Stimulated activated CD8-positive, alpha-beta memory T cell treated with anti-CD3 and anti-CD28 coated beads, Interleukin-4, amount 100 ng/mL, for 48 hours (primary cell): ENCODE measurements at places on chromosomes 13 and 19.
A peak's percentile ranks its signal among the peaks of the same experiment; 100 is the strongest.

GRCh38 chr19:418761-419671 is 10.1 kb upstream of the C2CD4C start:
- no peak for DNase-seq

DNA sequence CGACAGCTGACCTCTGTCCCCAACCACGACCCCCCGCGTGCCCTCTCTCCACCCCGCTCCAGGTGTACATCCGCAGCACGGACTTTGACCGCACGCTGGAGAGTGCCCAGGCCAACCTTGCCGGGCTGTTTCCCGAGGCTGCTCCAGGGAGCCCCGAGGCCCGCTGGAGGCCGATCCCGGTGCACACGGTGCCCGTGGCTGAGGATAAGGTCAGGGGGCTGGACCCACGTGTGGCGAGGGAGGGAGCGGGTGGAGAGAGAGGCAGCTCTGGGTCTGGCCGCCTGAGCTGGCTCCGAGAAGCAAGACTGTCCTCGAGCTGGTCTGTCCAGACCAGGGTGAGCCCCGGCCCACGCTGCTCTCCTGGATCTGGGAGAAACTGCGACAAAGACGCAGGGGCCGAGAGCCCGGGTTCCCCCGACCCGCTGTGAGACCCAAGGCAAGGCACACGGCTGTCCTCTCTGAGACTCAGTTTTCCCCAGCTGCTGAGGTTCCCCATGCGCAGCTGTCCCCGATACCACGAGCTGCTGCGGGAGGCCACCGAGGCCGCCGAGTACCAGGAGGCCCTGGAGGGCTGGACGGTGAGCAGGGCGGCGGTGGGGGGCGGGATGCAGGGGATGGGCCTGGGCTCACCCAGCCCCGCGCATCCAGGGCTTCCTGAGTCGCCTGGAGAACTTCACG is 1.5 kb downstream of the ACP4 start:
- no peak for DNase-seq

DNA sequence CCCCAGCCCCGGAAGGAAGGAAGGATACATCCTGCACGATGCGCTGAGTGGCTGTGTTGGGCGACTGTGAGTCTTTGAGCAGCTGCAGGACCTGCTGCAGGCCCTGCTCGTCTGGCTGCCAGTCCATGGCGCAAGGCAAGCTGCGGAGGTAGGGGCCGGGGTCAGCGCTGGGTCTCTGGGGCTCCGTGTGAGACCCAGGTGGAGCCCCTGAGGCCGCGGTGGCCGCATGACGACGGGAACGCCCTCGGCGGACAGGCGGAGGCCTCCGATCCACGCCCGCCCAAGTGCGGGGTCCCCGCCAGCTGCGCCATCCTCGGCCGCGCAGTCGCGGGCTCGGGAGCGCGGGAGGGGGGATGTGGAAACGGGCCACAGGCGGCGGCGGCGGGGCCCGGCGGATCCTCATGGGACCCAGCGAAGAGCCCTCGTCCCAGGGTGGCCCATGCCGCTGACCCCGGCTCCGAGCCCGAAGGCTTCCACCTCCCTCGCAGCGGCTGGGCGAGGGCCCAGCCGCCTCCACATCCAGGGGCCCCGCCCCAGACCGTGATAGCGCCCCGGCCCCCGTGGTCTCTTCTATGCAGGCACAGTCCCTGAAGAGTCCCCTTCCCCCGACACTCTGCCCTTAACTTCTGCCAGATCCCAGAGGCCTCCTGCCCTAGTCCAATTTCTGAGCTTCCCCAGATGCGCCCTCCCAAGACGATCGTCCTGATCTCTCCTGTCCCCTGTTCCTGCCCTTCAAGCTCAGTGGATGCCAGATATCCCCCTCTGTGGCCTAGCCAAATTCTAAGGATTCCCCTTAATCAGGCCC is 2.7 kb downstream of the TNPO2 start:
- DNase-seq: peak; percentile 37

DNA sequence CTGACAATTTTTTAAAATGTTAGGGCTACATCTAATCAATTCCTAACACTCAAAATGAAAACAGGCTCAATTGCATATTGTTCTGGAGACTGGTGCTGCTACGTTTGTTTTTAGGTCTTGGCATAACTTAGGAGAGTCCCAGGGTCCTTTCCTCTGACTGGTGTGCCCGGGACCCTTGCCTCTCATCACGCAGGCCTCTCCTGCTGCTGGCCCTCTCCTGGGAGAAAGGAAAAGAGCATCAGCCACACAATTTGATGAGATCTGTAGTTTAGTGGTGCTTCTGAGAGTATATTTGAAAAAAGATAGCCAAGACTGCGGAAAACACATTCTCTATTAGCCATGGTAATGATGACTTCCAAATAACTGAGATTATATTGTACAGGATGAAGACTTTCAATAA is 380.0 kb downstream of the KLF12 start:
- no peak for DNase-seq

DNA sequence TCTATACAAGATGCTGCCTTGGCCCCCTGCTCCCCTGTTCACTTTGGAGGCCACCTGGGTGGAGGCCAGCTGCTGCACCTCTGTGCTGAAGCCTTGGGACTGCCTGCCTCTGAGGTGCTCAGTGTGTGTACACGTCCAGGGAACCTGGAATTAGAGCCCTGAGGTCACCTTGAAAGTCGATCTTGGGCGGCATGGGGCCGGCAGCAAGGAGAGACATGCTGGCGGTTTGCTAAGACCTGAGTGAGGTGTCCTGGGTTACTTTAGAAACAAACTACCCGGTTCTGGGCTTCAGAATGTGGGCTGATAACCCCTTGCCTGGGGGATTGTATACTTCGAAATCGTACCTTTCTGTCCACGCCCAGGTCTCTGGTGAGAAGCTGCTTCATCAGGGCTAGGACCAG is 25.5 kb downstream of the TSSK6 start:
- DNase-seq: no peak

- peak; percentile 74 for DNase-seq
Measured at GRCh38 chr19:9847087-9847671, 12.1 kb downstream of the PIN1 start.

DNA sequence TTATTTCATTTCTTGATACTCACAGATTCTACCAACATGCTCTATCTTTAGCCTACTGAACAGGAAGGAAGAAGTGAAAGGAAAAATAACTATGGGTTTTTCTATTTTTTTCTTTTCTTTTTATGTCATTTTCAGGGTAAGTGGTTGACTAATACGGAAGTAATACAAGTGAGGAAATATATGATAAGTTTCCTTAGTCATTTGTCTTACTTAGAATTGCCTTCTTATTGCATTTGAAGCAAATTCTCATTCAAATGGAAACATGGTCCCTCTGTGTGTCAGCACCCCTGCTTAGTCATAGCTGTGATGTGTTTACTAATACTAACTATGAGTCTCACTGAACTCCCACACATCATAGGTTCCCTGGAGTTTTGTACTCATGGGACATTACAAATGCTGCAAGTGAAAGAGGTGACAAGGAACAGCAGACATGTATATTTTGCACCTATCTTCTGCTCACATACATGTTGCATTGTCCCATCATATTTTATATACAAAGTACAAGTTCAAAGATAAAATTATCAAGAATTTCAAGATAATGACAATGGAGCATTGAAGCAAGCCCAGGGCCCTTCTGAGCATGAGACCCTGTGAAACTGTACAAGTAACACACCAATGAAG is 60.1 kb downstream of the DCT start:
- DNase-seq: peak; percentile 34

GRCh38 chr13:34833562-34834182 is 108.4 kb upstream of the NBEA start:
- no peak for DNase-seq

- DNase-seq: no peak
Measured at GRCh38 chr13:22486490-22486889, 694.3 kb upstream of the SGCG start.

GRCh38 chr19:7739801-7740681 is 7.3 kb downstream of the CD209 start:
- DNase-seq: no peak

GRCh38 chr19:30333291-30334065 is 38.7 kb upstream of the ZNF536 start:
- no peak for DNase-seq

DNA sequence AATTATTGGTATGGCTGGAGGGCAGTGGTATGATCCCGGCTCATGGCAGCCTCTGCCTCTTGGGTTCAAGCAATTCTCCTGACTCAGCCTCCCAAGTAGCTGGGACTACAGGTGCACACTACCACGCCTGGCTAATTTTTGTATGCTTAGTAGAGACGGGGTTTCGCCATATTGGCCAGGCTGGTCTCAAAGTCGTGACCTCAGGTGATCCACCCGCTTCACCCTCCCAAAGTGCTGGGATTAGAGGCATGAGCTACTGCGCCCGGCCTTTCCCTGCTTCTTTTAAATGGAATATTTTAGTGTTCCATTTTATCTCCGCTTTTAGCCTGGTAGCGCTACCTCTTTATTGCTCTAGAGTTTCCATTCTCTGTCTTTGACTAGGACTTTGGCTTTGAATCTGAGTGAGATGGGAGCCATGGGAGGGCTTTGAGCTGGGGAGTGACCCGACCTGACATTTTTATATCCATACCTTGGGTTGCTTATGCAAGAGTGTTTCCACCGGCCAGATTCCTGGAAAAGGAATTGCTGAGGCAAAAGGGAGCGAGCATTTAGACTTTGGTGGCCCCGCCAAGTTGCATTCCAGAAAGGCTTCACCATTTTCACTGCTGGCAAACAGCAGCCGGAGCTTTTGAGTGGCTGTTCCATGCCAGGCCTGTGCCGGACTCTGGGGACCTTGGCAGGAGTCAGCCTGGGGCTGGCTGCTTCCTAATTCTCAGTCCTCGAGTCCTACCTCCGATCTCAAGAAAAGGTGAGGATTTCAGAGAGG is 22.9 kb downstream of the BICRA start:
- no peak for DNase-seq

GRCh38 chr19:19217099-19217498 is 5.3 kb downstream of the NCAN start:
- DNase-seq: no peak

DNA sequence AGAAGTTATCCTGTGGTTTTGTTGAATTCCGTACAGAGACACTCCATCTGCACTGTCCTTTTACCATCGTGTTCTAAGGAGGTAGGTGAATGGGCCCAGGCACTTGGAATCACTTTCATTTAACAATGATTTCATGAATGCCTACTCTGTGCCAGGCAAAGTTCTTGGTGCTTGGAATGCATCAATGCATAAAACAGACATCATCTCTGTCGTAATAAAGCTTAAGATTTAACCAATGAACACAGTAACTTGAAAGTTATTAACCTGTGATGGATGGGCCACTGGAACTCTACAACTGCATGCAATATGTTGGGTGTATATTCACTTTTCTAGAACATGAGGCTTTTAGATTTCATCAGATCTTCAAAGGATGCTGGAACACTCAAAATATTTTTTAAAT is 14.1 kb upstream of the STARD13 start:
- DNase-seq: no peak

- DNase-seq: no peak
Measured at GRCh38 chr13:32113532-32113931, 82.0 kb downstream of the FRY start.

- DNase-seq: peak; percentile 63
Measured at GRCh38 chr13:26011996-26012821, 39.6 kb downstream of the SHISA2 start.

DNA sequence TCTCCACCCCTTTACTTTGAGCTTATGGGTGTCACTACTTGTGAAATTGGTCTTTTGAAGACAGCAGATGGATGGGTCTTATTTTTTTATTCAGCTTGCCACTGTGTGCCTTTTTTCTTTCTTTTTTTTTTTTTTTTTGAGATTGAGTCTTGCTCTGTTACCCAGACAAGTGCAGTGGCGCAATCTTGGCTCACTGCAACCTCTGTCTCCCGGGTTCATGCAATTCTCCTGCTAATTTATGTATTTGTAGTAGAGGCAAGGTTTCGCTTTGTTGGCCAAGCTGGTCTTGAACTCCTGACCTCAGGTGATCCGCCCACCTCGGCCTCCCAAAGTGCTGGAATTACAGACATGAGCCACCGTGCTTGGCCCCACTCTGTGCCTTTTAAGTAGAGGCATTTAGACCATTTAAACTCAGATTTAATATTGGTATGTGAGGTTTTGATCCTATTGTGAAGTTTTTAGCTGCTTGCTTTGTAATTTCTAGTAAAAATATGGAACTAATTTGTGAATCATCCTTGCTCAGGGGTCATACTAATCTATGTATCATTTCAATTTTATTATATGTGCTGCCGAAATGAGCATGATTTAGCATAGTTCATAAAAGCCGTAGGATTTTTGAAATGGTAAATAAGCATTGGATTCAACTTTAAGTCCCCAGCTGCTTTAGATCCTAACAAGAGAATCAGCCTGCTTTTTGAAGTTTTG is 584.5 kb downstream of the SLITRK1 start:
- no peak for DNase-seq
